ENCODE measurements at places on chromosomes 16 and 17.

- no peak for DNase-seq
These were observed 30.8 kb upstream of the METTL16 start for GRCh38 chr17:2542456-2542855.

DNA sequence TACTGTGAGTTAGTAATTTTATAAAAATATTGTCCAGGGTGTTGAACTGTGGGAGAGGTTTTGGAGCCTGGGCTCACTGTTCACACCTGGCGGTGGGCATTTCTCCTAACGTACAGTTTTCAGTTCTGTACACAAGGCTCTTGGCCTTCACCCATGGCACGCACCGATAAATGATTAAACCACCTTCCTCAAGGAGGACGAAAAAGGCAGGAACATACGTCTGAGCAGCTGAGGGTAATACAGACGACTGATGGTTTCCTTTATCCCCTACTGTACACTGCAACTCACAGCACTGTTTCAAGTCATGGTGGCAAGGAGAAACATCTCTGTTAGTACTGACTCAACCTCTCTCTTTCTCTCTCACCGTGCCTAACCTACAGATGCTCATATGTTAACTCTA is 1.4 kb upstream of the ST6GALNAC1 start:
- DNase-seq: no peak

GRCh38 chr17:45114117-45114932 is 18.0 kb downstream of the PLCD3 start:
- DNase-seq: no peak

GRCh38 chr16:22123146-22123545 is 30.8 kb downstream of the VWA3A start:
- no peak for DNase-seq

DNA sequence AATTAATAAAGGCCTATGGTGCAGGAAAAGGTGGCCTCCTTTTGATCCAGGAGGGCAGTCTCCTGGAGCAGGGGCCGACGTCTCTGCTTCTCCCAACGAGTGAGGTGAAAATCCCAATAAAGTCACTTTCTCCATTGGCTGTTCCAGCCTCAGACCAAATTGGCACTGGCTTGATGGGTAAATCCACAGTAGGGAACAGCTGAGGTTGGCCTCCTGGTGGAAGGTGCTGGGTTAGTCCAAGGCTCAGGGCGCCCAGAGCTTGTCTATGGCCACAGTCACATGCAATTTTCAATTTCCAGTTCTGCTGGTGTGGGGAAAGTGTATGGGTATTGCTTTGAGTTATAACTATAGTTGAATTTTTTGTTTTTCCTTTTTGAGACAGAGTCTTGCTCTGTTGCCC is 79.0 kb downstream of the NETO2 start:
- DNase-seq: no peak

DNA sequence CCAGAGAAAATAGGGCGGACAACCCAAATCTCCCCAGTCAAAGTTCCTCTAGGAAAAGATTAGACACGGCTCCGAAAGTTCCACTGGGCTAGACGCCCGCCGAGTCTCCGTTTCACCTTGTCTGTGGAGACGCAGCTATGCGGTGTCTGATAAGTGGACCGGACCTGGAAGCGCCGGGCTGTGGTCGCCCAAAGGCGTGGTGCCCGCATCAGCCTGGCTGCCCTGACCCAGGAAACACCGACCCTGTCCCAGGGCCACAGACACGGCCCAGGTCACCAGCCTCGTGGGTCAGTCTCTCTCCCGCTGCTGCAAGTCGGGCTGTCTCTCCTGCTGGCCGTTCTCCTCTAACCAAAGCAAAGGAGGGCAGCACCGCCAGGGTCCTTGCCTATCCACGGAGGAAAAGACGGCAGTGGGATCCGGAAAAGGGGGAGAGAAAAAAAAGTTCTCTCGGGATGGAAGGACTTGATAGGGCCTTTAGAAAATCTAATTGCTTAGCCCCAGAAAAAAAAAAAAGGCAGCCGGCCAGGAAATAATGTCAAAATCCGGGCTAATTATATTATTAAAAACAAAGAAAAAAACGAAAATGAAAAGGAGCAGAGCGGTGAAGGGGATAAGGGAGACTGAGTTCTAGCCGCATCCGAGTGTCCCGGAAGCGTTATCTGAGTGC is 13.9 kb upstream of the FOXF1 start:
- DNase-seq: no peak

DNA sequence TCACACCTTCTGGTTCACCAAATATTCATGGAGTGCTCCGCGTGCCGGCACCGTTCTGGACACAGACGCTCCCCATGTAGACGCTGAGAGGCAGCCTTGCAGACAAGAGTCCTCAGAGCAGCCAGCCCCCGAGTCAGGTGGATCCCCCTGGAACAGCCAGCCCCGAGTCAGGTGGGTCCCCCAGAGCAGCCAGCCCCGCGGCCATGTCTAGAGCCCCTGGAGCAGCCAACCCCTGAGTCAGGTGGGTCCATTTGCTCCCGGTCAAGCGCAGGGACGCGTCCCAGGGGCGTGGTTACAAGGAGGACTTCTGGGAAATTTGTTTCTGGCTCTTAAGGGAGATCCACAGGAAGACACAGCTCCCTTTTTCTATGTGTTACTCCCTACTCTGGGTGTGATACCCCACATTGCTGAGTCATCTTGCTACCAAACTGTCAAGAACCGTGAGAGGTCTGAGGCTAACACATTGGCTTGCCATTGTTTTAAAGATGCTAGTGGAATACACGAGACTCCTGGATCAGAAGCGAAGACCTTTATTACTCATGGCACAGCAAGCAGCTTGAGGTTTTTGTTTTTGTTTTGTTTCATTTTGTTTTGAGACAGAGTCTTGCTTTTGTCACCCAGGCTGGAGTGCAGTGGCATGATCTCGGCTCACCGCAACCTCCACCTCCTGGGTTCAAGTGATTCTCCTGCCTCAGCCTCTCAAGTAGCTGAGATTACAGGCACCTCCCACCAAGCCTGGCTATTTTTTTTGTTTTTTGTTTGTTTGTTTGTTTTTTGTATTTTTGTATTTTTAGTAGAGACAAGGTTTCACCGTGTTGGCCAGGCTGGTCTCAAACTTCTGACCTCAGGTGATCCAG is 43.3 kb upstream of the CBFA2T3 start:
- no peak for DNase-seq

DNA sequence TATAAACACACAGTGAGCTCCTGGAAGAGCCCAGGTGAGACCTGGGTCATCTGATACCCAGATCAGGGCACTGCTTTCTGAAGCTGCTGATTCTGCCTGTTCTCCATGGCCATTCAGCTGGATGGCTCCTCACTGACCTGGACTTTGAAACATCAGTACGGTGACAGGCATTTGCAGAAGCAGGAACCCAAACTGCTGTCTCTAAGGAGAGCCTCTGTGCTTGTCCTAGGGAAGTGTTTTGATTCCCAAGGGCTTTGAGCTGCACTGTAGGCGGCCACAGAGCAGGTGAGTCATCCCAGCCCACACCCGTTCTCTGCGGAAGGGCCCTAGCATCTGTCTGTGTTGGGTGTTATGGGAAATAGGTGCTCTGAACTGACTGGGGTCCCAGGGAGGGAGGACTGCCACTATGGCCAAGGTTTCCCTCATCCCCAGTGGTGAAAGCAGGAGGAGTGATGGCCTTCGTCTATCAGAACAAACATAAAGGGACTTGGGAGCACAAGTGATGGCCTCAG is 60.7 kb upstream of the ADCY9 start:
- DNase-seq: no peak

- DNase-seq: no peak
These were observed 30.8 kb downstream of the WSCD1 start for GRCh38 chr17:6100891-6101500.

- peak; percentile 35 for DNase-seq
These were observed 16.5 kb upstream of the ST6GALNAC1 start for GRCh38 chr17:76659928-76660655.

- no peak for DNase-seq
These were observed 364.6 kb downstream of the GRIN2A start for GRCh38 chr16:9817586-9817985.

GRCh38 chr16:30876867-30877266 is 17.0 kb downstream of the BCL7C start:
- DNase-seq: no peak

DNA sequence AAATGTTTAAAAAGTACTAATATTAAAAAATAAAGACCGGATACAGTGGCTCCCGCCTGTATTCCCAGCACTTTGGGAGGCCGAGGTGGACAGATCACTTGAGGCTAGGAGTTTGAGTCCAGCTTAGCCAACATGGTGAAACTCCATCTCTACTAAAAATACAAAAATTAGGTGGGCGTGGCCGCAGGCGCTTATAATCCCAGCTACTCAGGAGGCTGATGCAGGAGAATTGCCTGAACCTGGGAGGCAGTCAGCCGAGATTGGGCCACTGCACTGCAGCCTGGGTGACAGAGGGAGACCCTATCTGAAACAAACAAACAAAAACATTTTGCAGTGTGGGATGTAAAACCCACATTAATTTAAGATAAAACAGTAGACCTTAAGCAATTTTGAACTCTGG is 11.8 kb downstream of the CDC27 start:
- DNase-seq: no peak

GRCh38 chr16:3388325-3388724 is 12.5 kb downstream of the ZSCAN32 start:
- DNase-seq: no peak

DNA sequence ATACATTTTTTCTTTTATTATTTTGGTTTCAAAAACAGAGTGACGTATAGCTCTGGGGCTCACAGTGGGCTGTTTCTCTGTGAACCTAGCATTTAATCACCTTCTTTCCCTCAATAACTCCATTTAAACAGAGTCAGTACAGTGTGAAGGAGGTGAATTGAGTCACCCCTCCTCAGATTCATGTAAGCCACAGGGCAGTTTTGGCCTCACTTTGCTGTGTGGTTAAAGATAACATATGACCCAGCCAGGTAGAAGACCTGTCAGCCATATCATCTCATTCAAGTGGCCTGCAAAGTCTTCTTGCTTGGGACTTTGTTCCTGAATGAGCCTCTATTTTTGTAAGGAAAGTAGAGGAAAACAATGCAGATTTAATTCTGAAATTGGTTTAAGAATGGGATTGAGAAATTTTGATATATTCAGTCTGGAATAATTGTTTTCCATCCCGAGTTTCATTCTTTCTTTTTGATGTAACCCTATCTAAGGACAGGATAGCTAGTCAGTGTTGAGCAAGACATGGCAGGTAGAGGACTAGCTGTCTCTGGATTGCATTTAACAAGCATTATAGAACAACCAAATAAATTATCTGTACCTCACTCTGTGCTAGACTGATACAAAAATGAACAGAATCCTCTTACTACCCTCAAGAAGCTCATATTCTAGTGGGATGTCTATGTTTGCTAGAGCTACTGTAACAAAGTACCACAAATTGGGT is 13.1 kb downstream of the MAP2K6 start:
- no peak for DNase-seq

GRCh38 chr16:54720259-54720658 is 210.4 kb upstream of the IRX5 start:
- DNase-seq: no peak

GRCh38 chr17:16007439-16007838 is 7.8 kb downstream of the TTC19 start:
- DNase-seq: no peak

DNA sequence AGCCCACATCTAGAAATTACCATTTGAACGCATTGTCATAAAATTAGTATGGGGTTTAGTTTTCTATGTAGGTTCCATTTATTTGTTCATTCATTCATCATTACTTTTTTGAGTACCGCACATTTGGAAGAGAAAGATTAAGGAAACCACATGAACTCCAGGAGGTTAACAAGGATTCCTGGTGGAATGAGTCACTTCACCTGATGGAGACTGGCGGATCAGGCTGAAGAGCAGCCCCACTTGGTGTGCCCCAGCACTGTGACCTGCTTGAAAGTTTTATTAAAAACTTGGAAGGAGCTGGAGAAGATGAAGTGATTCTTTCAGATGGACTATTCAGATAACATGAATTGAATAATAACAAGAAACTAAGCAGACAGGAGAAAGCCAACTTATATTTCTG is 293.6 kb upstream of the CDH11 start:
- DNase-seq: no peak

DNA sequence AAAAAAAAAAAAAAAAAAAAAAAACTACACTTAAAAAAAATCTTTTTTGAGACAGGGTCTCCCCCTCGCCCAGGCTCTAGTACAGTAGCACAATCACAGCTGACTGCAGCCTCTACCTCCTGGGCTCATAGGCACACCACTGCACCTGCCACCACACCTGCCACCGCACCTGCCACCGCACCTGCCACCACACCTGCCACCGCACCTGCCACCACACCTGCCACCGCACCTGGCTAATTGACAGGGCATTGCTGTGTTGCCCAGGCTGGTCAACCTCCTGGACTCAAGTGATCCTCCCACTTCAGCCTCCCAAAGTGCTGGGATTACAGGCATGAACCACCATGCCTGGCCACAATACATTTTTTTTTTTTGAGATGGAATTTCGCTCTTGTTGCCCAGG is 17.6 kb upstream of the WDR45B start:
- DNase-seq: no peak

- no peak for DNase-seq
These were observed 31.9 kb downstream of the LITAFD start for GRCh38 chr16:8914098-8914497.

- peak; percentile 53 for DNase-seq
These were observed 11.4 kb downstream of the GGA3 start for GRCh38 chr17:75250009-75250471.

GRCh38 chr16:53882310-53882709 is 178.4 kb downstream of the FTO start:
- DNase-seq: no peak

Data from CD4-positive, alpha-beta T cell treated with Interleukin-1 beta for 1 hour (primary cell).